ENCODE measurements at places on chromosomes 5 and 9.

- no peak for DNase-seq
Measured at GRCh38 chr5:159547466-159548195, 217.3 kb upstream of the IL12B start.

DNA sequence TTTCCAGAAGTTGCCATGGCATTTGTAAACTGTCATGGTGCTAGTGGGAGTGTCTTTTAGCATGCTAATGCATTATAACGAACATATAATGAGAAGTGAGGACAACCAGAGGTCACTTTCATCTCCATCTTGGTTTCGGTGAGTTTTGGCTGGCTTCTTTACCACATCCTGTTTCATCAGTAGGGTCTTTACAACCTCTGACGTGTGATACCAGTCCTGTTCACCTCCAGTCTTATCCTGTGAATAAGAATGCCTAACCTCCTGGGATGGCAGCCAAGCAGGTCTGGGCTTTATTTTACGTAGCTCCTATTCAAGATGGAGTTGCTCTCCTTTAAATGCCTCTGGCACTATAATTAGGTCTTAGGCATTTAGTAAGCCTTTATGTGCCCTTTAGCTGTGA, 20.4 kb upstream of the RFK start:
- DNase-seq = no peak

GRCh38 chr9:106753155-106753671, 109.8 kb upstream of the ZNF462 start:
- DNase-seq = no peak

GRCh38 chr9:125681086-125681622, 25.9 kb downstream of the MAPKAP1 start:
- DNase-seq = no peak

- DNase-seq = no peak
Measured at GRCh38 chr9:25691786-25692185, 13.5 kb upstream of the TUSC1 start.

GRCh38 chr5:168831383-168831782, 252.2 kb upstream of the PANK3 start:
- DNase-seq = no peak

DNA sequence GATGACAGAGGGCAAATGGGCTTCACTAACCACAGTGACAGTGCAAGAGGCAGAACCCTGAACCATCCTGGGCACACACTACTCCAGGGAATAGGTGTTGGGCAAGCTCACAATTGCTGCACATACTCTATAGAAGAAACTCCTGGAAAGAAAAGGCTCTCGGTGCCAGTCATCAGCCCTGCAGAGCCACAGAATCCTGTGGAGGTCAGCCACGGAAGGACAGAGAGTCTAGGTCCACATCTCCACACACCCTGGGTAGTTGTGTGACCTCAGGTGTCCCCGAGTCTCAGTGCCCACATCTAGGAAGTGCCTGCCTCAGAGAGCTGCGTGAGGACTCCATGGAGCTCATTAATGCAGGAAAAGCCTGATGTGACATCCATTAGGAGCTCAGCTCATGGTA, 16.0 kb upstream of the ANGPTL2 start:
- no peak for DNase-seq

- DNase-seq = no peak
Measured at GRCh38 chr5:180590543-180591310, 572 bp downstream of the SCGB3A1 start.

Measured in liver (tissue), 10 donors.